Stimulated activated CD4-positive, alpha-beta T cell treated with anti-CD3 and anti-CD28 coated beads, Interleukin-12 subunit alpha, Interleukin-12 subunit beta, amount 100 ng/mL, for 4 hours (primary cell): ENCODE measurements at places on chromosomes 16 and 17.

- DNase-seq: no peak
Observed at GRCh38 chr16:3582276-3583165, 5.3 kb upstream of the NLRC3 start.

GRCh38 chr17:36779550-36779949, 157.7 kb upstream of the LHX1 start:
- no peak for DNase-seq

- no peak for DNase-seq
Observed at GRCh38 chr17:17605729-17606088, 14.2 kb upstream of the PEMT start.

- DNase-seq: no peak
Observed at GRCh38 chr17:13508896-13509295, 92.8 kb downstream of the HS3ST3A1 start.

GRCh38 chr17:62089334-62089733, 24.3 kb upstream of the MED13 start:
- no peak for DNase-seq

- DNase-seq: no peak
Observed at GRCh38 chr17:4467287-4467686, 31.4 kb upstream of the SPNS2 start.

GRCh38 chr16:69917739-69918138, 33.4 kb upstream of the CLEC18A start:
- no peak for DNase-seq

DNA sequence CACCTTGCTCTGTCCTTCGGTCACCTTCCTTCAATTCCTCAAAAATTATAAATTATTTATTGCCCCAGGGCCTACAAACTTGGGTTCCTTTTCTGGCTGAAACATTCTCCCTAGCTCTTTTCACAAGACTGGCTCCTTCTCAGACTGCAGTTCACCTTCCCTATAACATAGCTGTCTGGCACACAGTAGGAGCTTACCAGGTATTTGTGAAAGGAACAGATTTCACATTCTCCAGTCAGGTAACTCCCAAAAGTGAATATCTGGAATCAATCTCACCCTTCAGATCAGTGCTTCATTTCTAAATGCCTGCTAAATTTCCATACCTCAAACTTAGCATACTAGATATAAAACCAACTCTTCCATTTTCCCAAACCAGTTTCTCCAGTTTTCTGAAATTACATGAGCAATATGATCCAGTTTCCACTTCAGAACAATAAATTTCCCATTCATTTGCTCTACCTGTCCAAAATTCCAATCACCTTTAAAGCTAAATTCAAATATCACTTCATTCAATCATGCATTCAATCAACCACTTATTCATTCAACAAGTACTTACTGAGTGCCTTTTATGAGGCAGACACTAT, 6.1 kb downstream of the RFFL start:
- DNase-seq: no peak

DNA sequence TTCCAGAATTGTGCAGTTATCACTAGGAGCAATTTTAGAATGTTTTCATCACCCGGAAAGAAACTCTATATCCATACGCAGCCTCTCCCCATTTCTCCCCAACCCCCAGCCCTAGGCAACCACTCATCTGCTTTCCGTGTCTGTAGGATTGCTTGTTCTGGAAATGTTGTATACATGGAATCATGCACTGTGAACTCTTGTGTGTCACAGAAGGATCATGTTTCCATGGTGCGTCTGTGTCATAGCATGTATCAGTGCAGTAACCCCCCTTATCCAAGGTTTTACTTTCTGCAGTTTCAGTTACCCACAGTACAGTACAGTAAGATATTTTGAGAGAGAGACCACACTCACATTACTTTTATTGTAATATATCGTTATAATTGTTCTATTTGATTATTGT, 299.4 kb downstream of the CPPED1 start:
- DNase-seq: no peak

- DNase-seq: no peak
Observed at GRCh38 chr17:35727635-35728034, 3.8 kb upstream of the RASL10B start.

DNA sequence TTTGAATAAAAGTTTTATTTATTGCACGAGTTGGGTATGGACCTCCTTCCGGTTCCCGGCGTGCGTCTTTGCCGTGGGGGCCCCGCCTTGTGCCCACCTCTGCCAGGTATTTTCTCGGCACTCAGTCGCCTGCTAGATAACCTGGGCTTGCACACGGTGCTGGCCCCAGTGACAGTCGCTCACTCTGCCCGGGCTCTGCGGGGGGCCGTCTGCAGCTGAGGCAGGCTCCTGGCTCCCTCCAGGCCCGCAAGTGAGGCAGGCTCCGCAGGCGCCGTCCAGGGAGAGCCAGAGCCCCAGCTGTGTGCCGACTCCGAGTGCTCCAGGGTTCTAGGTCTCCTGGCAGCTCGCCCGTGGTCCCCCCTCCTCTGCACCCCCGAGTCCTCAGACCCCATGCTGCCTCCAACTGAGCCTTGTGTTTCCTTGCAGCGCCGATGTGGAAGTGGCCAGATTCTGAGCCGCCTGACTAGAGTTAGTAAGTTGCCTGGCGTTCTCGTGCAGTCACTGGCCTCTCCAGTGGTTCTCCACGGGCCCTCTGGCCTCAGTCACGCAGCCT, 54.7 kb upstream of the PVALEF start:
- no peak for DNase-seq

GRCh38 chr16:12207939-12208338, 231.4 kb downstream of the SNX29 start:
- no peak for DNase-seq

GRCh38 chr17:74920642-74921025, 2.4 kb downstream of the USH1G start:
- no peak for DNase-seq

- DNase-seq: no peak
Observed at GRCh38 chr17:21545064-21545463, 147.3 kb upstream of the KCNJ18 start.

DNA sequence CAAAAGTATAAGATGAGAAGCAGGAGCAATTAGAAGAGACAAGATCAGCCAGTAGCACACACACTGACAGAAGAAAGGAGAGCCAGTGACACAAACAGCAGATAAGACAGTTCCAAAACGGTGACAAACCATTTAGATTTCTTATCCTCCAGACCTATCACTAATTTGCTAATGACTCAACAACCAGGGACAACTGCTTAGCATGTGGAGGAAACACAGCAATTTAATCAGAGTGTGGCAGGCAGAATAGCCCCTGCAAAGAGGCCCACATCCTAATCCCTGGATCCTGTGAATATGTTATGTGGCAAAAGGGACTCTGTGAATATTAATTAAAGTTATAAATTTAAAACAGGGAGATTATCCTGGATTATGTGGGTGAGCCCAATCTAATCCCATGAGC, 81.1 kb downstream of the CACNG1 start:
- no peak for DNase-seq

DNA sequence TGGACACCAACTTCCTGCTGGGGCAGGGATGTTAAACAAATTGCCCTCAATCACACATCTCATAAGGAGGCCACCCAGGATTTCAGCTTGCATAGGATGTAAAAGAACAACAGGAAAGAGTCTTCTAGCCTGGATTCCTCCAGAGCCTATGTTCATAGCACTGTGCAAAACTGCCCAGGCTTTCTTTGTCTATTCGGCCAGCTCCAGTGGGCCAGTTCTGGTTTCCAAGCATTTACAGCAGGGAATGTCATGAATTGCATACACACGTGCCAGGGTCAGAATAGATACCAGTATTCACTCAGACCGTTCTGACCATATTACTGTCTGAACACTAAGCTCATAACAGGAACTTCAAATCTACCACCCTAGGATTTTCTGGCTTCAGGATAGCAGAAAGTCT, 273.2 kb downstream of the CDH8 start:
- no peak for DNase-seq

GRCh38 chr16:86597880-86598606, 19.7 kb downstream of the FOXL1 start:
- no peak for DNase-seq

DNA sequence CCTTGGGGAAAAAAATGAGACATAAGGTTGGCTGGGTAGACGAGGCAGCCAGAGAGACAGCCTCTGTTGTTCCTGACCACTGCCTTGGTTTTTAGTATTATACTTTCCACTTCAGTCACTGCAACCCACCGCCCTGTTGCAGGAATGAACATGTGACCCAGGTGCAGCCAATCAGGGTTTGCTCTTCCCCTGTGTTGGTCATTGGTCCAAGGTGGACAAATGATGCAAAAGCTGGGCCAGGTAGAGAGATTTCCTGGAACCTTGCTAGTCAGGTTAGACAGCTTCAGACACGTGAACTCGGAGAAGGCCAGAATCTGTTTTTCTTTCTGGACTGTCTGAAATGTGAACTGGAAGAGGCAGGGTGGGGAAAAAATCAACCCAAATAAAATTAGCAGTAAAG, 452.4 kb upstream of the RBFOX1 start:
- no peak for DNase-seq

GRCh38 chr16:80337786-80338185, 203.0 kb upstream of the DYNLRB2 start:
- no peak for DNase-seq

- DNase-seq: no peak
Observed at GRCh38 chr16:59385491-59385890, 651.4 kb upstream of the GOT2 start.
